ENCODE measurements at places on chromosomes 3 and 15. TPM values are rescaled to one million over a fixed set of nuclear protein-coding genes. Genes with fewer than 3 reads are reported as not detected.

CIB2 gene
- 45.2 TPM for total RNA-seq

TRPM1 gene
- 1.2 TPM for total RNA-seq

CYP19A1 gene
- not detected for total RNA-seq

TFRC gene
- 93.4 TPM for total RNA-seq

SPINK8 gene
- total RNA-seq, result not detected

Data from WTC11 (cell line).